ENCODE measurements at places on chromosomes 7 and 10.

- DNase-seq, result no peak
Observed at GRCh38 chr10:92567952-92568600, 5.8 kb downstream of the IDE start.

- no peak for DNase-seq
Observed at GRCh38 chr10:103587073-103587472, 93.6 kb downstream of the NEURL1 start.

DNA sequence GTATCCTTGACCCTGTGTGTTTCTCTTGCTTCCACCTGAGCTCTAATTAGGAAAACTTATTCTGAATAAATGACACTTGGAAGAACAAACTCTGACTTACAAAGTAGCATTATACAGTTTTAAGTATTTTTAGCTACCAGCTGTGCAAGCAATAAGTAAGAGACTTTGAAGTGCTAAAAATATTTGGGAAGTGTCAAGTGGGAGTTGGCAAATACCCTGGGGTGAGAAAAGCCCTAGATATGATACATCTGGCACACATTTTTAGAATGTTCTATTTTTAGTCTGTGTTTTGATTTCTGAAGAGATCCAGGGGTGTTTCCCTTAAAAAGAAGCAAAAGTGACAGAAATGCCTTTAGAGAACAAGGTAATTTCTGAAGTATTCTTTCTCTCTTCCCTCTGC lies 132.7 kb upstream of the TEX47 start:
- no peak for DNase-seq

DNA sequence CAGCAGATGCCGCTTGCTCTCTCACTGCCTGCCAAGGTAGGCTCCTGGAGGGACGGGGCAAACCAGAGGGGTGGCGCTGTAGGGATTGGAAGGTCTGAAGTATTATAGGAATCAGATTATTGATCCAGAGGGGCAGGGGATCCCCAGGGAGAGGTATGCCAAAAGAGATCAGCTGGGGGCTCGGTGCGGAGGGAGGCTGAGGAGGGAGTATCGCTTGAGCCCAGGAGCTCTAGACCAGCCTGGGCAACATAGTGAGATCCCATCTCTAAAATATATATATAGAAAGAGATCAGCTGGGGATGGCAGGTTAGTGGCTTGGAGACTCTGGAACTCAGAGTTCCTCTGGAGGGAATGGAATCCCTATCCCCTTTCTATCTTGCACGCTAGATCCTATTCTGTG lies 7.0 kb upstream of the PCOLCE start:
- DNase-seq, result no peak

GRCh38 chr10:59704630-59705029 lies 5.0 kb downstream of the SLC16A9 start:
- no peak for DNase-seq

DNA sequence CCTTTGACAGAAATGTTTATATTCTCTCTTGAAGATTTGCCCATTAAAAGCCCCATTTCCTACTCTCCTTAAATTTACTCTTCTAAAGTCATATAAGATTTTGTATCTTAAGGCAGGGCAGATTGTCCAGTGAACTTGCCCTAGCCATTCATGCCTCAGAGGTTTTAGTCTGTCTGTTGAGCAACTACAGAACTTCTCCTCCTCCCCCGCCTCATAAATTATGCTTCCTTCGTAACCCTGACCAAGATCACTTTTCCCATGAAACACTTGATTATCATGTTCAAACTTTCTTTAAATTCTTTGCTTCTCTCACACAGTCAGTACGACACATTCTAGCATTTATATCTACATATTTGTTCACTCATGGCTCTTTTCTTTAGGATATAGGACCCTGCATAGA lies 621.3 kb downstream of the ANKRD7 start:
- DNase-seq, result no peak

DNA sequence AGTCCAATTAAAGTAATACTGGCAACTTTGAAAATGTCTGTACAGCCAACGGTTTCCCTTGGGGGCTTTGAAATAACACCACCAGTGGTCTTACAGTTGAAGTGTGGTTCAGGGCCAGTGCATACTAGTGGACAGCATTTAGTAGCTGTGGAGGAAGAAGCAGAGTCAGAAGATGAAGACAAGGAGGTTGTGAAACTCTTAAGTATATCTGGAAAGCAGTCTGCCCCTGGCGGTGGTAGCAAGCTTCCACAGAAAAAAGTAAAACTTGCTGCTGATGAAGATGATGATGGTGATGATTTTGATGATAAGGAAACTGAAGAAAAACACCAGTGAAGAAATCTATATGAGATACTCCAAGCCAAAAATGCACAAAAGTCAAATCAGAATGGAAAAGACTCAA lies 72.2 kb downstream of the ZNF783 start:
- no peak for DNase-seq

All from GOT3 (cell line).